ENCODE measurements at places on chromosomes 5 and 9. TPM values are rescaled to one million over a fixed set of nuclear protein-coding genes. Genes with fewer than 3 reads are reported as not detected.
A peak's percentile ranks its signal among the peaks of the same experiment; 100 is the strongest.

- H3K27ac ChIP-seq = no peak overlapping the region
- H3K27me3 ChIP-seq = no peaks in the 10 kb centered on the region
- peaks cover 18% of the 10 kb centered on the region for H3K4me1 ChIP-seq
- no peak overlapping the region for H3K4me3 ChIP-seq
- no peak for DNase-seq
Measured at GRCh38 chr9:34382879-34383278, 6.2 kb upstream of the MYORG start.

DNA sequence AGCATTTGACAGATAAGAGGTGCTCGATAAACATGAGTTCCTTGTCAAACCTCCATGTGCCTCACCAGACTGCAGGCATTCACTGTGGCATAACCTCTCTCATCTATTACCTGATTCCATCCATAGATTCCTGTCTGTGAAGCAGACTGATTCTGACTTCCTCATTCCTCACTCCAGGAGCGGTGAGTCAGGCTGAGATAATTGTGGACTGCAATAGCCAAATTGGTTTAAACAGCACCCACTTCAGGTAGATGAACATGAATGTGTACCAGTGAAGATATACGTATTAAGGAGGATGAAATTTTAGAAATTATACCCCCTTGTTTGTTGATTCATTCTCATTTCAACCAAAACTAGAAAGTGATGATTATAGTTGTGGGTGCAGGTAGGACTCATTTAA lies 391.2 kb downstream of the HINT1 start:
- H3K36me3 ChIP-seq = no peaks in the 10 kb centered on the region
- H3K27me3 ChIP-seq = no peaks in the 10 kb centered on the region
- H3K4me1 ChIP-seq = no peaks in the 10 kb centered on the region
- H3K4me3 ChIP-seq = no peak overlapping the region
- H3K27ac ChIP-seq = no peak overlapping the region
- no peak for DNase-seq

GRCh38 chr9:6781476-6781875 lies 23.7 kb downstream of the KDM4C start:
- H3K27me3 ChIP-seq = no peaks in the 10 kb centered on the region
- H3K4me3 ChIP-seq = no peak overlapping the region

DNA sequence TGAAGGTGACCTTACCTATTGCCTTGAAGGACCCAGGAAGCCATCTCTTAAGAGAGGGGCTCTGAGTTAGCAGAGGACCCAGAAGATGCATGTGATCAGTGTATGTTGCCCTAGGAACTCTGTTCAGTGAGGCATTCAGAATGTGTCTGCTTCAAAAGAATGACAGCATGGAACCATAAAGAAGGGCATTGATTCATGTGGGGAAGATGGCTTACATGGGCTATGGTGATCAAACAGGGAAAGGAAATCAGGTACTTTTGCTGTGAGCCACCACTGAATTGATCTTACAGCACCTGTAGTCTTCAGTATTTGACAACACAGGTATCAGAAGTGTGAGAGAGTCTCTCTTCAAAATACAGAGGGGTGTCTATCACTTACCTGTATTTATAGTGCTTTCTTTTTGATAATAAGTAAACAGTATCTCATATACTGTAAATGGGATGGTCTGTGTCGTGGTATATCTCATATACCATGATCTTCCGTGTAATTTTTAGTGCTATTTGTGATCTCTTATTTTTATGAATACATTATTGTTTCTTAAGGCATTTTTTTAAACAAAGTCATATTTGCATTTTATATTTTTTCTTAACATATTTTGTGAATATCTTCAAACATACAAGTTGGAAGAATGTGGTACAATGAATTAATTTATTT lies 57.0 kb downstream of the FOCAD start:
- H3K4me3 ChIP-seq = no peak overlapping the region
- peaks cover 8% of the 10 kb centered on the region for H3K4me1 ChIP-seq
- H3K27me3 ChIP-seq = no peaks in the 10 kb centered on the region

The BAAT gene
- not detected for total RNA-seq

- no peak overlapping the region for H3K27ac ChIP-seq
- peaks cover 4% of the 10 kb centered on the region for H3K36me3 ChIP-seq
- no peaks in the 10 kb centered on the region for H3K27me3 ChIP-seq
- H3K4me3 ChIP-seq = no peak overlapping the region
- peaks cover 15% of the 10 kb centered on the region for H3K4me1 ChIP-seq
Measured at GRCh38 chr9:135958485-135958884, 2.7 kb downstream of the UBAC1 start.

The TRMO gene
- 55.3 TPM for total RNA-seq

The CAMK2A gene
- total RNA-seq = not detected

GRCh38 chr9:108983885-108984284 lies 29.4 kb downstream of the CTNNAL1 start:
- H3K4me1 ChIP-seq = no peaks in the 10 kb centered on the region
- H3K27me3 ChIP-seq = no peaks in the 10 kb centered on the region
- DNase-seq = no peak
- H3K27ac ChIP-seq = no peak overlapping the region

DNA sequence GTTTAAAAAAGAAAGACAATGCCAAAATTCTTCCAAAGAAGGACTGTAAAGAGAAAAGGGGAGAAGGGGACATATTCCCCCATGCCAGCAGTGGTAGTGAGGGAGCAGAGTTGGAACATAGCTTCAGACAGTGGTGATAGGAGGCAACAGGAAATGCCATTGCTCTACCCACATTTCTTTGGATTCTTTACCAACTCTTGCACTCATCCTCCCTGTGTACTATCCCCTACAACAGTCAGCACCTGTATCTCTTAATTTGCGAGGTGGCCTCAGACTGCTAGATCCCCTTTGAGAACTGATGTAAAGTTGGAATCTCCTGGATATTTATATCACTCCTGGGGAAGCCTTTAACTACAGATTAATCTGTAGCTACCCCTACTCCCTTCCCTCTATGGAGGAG lies 320.6 kb upstream of the PTGER4 start:
- H3K36me3 ChIP-seq = no peaks in the 10 kb centered on the region
- H3K4me3 ChIP-seq = no peak overlapping the region
- no peak overlapping the region for H3K27ac ChIP-seq

DNA sequence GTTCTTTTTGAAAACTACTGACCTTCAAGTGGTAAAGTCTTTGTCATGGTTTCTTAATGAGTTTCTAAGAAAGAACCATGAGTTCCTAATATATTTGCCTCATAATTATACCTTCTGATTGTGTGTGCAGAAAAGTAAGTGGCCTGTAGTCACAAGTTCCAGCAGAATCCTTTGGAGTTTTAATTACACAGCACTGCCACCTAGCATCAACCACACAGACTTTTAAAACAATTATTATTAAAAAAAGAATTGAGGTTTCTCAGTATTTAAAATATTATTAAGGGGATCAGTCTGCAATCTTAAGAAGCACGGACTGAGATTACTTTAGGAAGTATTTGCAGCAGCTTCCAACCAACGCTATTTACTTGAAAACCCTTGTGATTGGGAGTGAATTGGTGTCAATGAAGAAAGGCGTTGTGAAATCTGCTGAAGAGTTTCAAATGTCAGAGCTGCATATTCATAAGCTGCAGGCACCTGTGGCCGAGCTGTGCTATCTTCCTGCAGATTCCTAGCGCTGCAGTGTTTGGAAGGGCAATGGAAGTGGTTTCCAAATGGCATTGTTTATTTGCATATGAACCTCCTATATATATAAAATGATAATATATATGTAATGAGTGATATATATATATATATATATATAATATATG lies 1074.2 kb upstream of the WWC1 start:
- H3K27ac ChIP-seq = no peak overlapping the region
- H3K27me3 ChIP-seq = no peaks in the 10 kb centered on the region
- DNase-seq = no peak
- H3K4me3 ChIP-seq = no peak overlapping the region

- H3K36me3 ChIP-seq = no peaks in the 10 kb centered on the region
- H3K4me1 ChIP-seq = no peaks in the 10 kb centered on the region
- H3K4me3 ChIP-seq = no peak overlapping the region
- DNase-seq = peak; percentile 39
- no peak overlapping the region for H3K27ac ChIP-seq
Measured at GRCh38 chr5:79025054-79025472, 40.0 kb upstream of the ARSB start.

DNA sequence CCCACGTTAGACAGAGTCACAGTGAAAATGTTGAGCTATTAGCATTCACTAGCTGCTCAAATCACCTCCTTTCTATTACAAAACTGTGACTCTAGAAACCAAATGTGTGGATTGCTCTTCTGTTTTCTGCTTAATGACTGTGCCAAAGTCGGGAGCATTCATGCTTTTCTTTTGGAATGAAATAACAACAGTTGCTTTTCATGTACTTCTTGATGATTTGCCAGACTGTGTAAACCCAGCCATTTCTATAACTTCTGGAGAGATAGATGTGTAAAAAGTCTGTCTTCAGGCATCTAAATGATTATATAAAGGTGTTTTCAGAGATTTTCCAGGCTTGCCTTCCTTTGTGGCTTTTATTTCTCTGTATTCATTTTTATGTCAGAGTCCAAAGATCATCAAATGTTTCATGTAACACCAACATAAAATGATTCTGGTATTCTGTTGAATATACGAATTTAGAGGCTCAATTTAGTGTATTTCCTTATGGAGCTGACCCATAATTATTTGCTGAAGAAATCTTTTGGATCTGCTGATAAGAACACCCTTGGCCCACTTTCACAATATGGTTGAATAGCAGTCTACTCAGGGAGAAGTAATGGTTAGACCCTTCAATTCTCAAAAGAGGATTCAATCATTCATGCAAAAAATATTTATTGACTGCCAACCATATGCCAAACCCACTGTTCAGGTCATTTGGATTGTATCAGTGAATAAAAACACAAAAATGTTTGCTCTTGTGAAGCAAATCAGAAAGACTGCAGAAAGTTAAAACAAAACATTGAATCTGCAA lies 581.2 kb downstream of the CDH18 start:
- no peaks in the 10 kb centered on the region for H3K36me3 ChIP-seq
- no peak overlapping the region for H3K27ac ChIP-seq
- H3K27me3 ChIP-seq = no peaks in the 10 kb centered on the region
- H3K4me3 ChIP-seq = no peak overlapping the region
- H3K4me1 ChIP-seq = no peaks in the 10 kb centered on the region

DNA sequence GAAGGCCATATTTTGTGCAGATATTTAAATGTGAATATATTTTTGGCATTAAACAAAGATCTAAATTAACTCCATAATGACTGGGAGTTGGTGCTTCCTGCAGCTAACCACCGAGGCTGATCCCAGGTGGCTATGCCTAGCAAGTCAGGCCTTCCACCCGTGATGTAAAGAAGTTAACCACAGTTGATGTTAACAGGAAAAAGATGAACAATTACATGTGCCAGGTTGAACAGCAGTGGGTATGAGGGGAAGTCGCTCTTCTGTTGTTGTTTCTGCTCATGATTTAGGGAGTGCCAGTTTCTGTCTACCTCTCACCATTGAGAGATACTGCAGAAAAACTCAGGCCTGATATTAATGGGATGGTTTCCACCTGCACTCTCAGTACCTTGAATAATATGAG lies 334.3 kb downstream of the EBF1 start:
- H3K4me1 ChIP-seq = no peaks in the 10 kb centered on the region
- DNase-seq = no peak
- no peaks in the 10 kb centered on the region for H3K36me3 ChIP-seq
- no peak overlapping the region for H3K4me3 ChIP-seq

The CER1 gene
- not detected for total RNA-seq

- DNase-seq = no peak
- H3K4me3 ChIP-seq = no peak overlapping the region
- H3K36me3 ChIP-seq = peaks cover 33% of the 10 kb centered on the region
- H3K27me3 ChIP-seq = no peaks in the 10 kb centered on the region
- no peaks in the 10 kb centered on the region for H3K4me1 ChIP-seq
- H3K27ac ChIP-seq = no peak overlapping the region
Measured at GRCh38 chr9:69249337-69249736, 75.3 kb downstream of the TJP2 start.

DNA sequence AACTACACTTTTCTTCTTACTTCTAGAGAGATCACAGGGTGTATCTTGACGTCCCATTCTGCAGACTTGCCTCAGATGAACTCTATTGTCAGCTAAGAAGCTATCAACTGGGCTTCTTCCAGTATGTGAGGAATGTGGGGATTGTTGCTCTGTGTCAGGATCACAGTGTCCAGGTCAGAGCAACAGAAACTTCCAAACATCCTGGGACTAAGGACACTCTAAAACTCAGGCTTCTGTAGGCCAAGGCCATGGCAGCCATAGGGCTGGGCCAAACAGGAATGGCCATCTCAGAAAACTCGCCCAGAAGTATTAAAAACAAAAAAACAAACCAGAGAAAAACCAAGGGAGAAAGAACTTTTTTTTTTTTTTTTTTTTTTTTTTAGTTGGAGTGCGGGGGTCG lies 210.0 kb upstream of the CLINT1 start:
- H3K36me3 ChIP-seq = no peaks in the 10 kb centered on the region
- no peaks in the 10 kb centered on the region for H3K4me1 ChIP-seq
- no peak overlapping the region for H3K27ac ChIP-seq
- no peaks in the 10 kb centered on the region for H3K27me3 ChIP-seq
- no peak for DNase-seq
- no peak overlapping the region for H3K4me3 ChIP-seq

The RAD50 gene
- total RNA-seq = 19.3 TPM

The FSTL4 gene
- total RNA-seq = not detected

The HMGXB3 gene
- 37.6 TPM for total RNA-seq

DNA sequence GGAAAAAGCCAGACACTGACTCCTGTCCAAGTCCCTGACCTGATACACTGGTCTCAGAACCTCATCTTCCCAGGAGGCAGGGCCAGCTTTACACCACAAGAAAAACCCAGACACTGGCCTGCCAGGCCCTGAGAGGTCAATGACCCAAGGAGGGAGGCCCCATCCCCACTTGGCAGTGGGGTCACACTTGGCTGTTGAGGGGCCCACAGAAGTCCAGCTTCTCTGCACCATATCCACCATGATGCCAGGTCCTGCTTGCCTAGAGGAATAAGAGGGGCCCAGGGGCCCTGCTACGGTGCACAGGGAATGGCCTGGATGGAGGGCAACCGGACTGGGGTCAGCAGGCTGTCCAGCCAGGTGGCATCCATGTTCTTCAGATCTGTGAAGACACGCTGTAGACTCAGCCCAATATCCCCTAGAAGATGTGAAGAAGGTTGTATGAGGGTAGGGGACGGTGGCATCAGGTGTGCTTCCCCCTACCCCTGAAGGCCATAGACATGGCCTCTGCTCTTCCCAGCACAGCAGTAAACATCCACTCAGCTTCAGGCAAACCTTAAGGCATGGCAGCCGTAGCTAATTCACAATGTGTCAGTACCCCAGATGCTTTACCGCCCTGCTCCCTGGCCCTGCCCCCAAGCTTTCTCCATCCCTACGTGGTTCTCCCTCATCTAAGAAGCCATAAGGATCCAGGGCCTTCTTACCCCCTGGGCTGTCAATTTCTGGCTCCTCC lies 6.7 kb downstream of the IRF1 start:
- H3K27me3 ChIP-seq = no peaks in the 10 kb centered on the region
- no peak for DNase-seq
- no peak overlapping the region for H3K4me3 ChIP-seq
- H3K27ac ChIP-seq = peak overlapping the region; percentile 99
